ENCODE measurements at places on chromosomes 6 and 20.

DNA sequence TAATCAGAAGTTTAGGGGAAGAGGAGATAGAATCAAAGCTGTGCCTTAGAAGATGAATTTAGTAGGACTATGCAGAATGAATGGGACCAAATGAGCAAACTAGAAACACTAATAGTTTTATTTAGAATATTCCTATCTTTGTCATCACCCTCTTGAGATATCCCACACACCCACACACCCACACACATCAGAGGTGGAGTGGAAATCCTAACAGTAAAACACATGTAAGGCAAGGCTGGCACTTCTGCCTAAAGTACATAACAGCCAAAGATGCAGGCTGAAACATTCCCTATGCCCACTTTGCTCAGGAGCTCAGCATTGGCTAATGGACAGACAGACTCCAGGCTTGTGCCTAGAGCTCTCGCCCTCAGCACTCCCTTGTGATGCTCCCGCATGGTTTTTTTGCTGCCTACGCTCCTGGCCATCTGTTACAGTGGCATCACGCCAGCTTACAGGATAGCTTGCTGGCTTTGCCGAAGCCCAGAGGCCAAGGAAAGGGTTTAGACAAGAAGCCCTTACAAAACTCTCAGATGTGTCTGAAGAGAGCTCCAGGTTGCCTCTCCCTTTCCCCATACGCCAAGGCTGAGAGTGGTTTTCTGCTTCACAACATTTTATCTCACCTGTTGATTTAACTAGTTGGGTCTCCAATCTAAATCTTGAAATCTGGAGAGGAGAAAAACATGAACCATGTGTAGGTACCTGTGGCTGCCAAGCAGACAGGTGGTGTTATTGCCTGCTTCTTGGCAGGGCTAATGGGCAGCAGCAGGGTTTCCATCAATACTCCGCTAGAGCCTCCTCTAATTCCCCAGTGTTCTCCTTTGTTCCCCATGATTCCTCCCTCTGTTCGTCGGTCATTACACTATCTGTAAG lies 282.6 kb upstream of the ID4 start:
- no peak for DNase-seq

DNA sequence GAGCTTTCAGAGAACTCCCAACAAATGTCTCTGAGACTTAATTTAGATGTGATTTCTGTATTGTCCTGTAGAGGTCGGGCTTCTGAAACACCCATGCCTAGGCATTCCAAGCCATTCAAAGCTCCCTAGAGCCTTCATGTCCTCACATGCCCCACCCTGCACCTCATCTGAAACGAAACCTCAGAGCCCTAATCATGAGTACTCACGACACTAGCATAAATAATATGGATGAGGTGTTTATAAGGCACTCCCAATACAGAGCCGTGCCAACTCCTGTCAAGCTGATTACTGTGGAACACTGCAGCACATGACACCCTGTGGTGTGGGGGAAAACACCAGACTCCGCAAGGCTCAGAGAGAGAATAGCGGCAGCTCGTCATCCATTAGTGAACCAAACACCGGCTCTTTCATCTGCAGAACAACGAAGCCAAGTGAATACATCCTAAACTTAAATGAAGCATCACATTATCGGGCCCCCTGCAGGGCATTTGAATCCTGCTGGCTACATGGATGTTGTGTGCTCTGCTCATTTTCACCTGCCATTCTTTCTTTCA lies 83.8 kb downstream of the FNDC1 start:
- peak; percentile 62 for DNase-seq

GRCh38 chr20:36267605-36268381 lies 31.5 kb downstream of the AAR2 start:
- DNase-seq: no peak

GRCh38 chr6:138774370-138774769 lies 801 bp downstream of the CCDC28A start:
- no peak for DNase-seq

- no peak for DNase-seq
These were observed 33.4 kb upstream of the IL17A start for GRCh38 chr6:52152711-52153160.

DNA sequence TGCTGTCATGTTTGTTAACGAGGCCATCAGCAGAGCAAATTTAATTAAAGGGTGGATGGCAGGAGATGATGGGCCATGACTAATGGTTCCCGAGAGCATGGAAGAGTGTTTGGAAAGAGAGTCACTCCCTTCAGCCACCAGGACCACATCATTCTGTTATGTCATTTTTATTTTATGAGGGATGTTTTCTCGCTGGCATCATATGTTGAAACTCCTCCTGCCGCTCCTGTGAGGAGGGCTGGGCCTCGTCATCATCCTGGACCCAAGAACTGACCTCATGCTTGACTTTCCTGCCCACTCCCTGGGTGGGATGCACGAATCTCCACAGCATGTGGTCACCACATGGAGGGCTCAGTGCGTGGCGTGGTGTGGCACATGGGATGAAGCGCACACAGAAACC lies 86.4 kb upstream of the FRMD1 start:
- no peak for DNase-seq

DNA sequence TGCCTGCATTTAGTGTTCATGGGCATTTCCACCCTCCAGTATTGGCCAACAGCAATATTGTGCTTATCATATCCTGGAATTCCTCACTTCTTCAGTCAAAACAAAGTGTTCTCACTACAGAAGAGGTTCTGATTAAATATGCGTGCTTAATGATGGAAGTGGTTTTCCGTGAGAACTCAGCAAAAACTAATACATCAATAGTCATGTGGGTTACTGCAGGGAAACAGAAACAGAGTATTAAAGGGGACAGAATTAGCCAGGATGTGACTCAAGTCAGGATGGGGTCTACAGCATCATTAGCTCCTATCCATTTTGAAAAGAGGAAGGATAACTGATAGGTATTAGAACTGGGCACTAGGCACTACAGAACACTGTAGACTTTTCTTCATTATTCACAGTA lies 384.6 kb downstream of the CDKAL1 start:
- no peak for DNase-seq

DNA sequence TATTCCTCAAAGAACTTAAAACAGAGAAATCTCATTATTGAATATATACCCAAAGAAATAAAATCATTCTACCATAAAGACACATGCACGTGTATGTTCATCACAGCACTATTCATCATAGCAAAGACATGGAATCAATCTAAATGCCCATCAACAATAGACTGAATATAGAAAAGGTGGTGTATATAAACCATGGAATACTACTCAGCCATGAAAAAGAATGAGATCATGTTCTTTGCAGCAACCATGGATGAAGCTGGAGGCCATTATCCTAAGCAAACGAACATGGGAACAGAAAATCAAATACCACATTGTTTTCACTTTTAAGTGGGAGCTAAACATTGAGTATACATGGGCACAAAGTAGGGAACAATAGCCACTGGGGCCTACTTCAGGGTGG lies 12.3 kb upstream of the GPR63 start:
- no peak for DNase-seq

DNA sequence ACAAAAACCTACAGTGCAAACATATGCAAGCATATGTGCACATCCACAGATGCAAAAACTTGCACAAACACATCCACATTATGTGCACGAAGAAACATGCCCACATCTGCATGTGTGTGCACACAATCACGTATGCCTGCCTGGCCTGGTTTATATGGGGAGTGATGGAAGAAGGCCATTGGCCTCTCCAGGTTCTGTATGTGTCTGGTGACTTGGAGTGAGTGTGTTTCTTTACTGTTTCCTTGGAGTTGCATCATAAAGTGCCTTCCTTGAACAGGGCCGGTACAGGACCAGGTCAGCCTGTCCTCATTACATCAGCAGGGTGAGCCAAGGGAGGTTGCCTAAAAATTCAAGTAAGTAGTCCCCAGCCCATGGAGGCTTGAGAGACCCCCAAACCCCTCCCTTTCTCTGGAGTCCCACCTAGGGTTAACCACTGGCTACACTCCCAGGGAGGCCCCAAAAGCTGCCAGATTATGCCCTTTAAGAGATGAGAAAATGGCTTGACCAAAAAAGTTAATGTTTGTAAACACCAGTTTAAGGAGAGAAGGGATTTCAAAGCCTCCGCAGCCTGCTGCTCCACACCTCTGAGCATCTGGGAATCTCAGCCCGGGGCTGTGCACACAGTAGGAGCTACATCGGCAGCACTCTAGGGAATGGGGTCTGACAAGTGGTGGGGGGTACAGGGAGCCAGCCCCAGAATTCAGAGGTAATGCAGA lies 140.8 kb downstream of the VEGFA start:
- DNase-seq: no peak

DNA sequence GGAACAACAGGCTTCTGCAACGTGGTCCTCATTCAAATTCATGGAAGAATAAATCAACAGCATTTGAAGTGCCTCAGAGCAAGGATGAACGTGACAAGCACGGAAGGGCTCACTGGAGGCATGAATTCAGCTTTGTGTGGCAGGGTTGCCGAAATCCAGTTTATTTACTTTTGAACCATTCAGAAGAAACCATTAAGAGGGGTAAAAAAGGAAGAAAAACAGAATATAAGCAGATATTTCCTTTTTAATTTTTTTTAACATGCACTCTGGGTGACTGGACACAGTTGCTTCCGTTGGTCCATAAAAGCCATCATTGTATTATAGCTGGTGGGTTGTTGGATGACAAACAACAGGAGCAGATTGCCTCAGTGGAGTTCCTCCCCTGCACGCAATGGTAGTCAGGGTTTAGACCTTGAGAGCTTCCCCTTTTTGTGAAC lies 17.3 kb upstream of the SNRPB2 start:
- no peak for DNase-seq

DNA sequence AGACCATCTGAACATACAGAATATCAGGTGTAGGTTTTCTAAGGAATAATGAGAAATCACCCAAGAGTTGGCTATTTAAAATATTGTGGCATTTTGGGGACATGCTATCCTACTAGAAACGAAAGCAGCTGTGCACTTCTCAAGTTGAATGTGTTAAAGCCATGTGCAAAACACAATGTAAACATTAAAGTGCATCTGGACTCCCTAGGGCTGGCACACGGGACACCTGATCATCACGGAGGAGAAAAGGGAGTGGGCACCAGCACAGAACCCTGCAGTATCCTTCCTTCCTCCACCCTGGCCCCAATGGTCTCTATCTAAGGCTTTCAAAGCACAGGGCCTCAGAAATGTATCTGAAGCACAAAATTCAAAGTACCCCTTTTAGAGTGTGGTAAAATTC lies 94.3 kb downstream of the INSM1 start:
- no peak for DNase-seq

GRCh38 chr6:99467509-99468106 lies 42.5 kb upstream of the PNISR start:
- DNase-seq: peak; percentile 35

DNA sequence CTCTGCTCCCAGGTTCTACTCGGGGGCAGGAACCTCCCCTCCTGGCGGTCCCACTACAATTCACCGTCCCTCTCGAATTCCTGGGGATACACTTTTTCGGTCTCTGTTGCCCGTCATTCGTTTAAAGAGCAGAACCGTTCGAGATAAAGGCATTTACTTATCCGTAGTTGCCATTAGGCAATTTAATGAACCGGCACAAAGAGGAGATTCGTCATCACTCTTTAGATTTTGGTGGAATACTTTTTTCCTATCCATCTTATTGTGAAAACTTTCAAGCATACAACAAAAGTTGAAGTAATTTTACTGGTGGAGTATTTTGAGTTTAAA lies 1.2 kb upstream of the CD24 start:
- no peak for DNase-seq

- DNase-seq: no peak
These were observed 13.4 kb downstream of the CST3 start for GRCh38 chr20:23624324-23624691.

DNA sequence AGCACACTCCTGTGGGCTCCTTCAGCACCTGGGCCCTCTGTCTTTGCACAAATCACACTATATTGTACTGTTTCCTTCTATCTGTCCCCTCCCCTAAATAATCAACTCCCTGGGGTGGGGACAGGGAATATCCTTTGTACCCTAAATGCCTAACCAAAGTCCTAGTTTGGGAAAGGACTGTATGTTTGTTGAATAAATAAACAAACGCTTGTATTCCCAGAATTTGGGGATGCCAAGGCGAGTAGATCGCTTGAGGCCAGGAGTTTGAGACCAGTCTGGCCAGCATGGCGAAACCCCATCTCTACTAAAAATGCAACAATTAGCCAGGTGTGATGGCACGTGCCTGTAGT lies 322.7 kb downstream of the SYNE1 start:
- no peak for DNase-seq

DNA sequence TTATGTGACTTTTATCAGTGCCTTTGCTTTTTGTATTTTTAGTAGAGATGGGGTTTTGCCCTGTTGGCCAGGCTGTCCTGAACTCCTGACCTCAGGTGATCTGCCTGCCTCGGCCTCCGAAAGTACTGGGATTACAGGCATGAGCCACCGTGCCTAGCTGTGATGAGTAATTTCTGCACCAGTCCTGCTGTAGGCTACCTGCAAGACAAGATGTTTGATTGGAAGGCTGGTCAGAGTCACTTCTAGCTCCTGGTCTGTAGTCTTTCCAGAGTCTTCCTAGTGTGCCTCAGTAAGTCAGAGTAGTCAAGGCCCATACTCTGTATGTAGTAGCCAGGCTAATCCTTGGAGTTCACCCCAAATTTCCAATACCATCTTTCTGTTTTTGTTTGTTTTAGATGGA lies 8.9 kb downstream of the TIAM2 start:
- no peak for DNase-seq

DNA sequence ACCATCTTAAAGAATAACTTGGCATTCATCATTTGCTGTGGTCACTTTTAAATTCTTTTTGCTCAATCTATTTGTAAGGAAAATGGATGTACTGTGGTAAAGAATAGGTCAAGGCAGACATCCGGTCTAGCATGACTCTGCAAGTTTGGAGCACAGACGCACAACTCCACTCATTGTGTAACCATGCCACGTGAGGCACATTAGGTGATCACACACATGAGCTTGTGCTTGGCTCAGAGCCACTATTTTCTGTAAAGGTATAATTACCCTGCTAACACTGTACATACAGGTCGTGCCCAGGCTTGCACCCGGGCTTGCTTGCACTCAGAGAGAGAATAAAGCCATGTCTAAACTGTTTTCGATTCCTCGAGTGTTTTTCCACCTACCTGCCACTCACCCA lies 1289.1 kb upstream of the ADGRB3 start:
- no peak for DNase-seq

DNA sequence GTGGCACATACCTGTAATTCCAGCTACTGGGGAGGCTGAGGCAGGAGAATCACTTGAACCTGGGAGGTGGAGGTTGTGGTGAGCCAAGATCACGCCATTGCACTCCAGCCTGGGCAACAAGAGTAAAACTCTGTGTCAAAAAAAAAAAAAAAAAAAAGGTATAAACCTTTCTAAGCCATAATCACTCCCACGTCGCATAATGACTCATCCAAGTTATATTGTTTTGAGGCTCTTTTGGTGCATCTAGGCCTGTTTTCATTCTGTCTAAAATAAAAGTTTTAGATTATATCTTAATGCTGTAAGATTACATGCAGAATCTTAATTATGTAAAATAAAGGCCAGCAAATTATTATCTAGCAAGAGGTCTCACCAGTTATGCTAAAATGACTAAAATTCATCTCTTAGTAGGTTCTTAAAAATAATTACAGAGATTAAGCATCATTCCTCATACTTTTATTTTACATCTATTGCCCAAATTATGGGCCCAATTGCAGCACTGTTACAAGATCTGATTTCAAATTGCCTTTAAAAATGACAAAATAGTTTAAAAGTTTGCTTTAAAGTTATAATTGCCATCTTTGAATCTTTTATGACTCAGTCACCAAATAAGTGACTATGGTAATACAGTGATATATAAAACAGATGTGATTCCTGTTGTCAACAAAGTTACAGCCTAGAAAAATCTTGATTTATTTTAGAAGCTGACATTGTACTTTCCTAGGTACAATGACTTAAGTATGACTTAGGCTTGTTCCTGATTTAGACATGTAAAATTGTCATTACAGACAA lies 10.4 kb upstream of the SUMO4 start:
- DNase-seq: no peak

Measured in common myeloid progenitor, CD34-positive (primary cell).